ENCODE measurements at places on chromosomes 4 and X. TPM values are rescaled to one million over a fixed set of nuclear protein-coding genes. Genes with fewer than 3 reads are reported as not detected.

- no peak for DNase-seq
Observed at GRCh38 chrX:129769467-129770154, 10.1 kb upstream of the SASH3 start.

GRCh38 chrX:49932791-49933190 lies 10.4 kb downstream of the CLCN5 start:
- DNase-seq, result no peak

GRCh38 chrX:56736219-56736618 lies 7.2 kb downstream of the NBDY start:
- DNase-seq, result no peak

DNA sequence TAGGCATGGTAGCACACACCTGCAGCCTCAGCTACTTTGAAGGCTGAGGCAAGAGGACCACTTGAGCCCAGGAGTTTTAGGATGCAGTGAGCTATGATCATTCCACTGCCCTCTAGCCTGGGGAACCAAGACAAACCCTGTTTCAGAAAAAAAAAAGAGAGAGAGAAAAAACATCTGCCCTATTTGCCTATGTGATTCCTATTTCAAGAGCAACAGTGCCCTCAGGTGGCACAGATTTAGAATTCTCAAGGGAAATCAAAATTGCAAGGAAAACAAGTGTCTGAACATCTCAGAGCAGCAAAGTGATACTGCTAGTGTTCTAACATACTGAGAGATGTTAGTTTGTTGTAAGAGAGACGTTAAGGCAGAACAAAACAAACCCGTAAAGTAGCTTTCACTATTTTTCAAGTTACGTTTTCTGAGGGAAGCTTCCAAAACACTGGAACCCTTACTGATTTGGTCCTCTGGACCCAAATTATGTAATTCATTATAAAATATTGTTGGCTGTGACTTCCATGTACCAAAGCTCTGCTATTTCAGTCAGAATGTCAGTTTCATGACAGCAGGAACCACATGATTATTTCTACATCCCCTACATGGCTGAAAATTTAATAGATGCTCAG lies 7.9 kb downstream of the BDH2 start:
- no peak for DNase-seq

DNA sequence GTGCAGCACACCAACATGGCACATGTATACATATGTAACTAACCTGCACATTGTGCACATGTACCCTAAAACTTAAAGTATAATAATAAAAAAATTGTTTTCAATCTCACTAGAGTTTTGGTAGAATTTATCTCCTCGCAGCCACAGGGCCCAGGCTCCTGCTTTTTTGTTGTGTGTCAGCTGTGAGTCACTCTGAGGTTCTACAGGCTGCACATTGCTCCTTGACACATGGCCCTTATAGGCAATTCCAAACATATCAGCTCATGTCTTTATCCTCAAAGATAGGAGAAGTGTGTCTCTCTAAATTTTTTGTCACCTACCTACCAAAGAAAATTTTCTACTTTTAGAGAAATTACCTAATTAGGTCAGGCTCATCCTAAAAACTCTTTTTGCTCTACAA lies 252.1 kb upstream of the ADGRL3 start:
- no peak for DNase-seq

- DNase-seq, result no peak
Observed at GRCh38 chr4:5842456-5842855, 50.4 kb downstream of the CRMP1 start.

- no peak for DNase-seq
Observed at GRCh38 chr4:168398589-168398988, 80.0 kb upstream of the DDX60 start.

DNA sequence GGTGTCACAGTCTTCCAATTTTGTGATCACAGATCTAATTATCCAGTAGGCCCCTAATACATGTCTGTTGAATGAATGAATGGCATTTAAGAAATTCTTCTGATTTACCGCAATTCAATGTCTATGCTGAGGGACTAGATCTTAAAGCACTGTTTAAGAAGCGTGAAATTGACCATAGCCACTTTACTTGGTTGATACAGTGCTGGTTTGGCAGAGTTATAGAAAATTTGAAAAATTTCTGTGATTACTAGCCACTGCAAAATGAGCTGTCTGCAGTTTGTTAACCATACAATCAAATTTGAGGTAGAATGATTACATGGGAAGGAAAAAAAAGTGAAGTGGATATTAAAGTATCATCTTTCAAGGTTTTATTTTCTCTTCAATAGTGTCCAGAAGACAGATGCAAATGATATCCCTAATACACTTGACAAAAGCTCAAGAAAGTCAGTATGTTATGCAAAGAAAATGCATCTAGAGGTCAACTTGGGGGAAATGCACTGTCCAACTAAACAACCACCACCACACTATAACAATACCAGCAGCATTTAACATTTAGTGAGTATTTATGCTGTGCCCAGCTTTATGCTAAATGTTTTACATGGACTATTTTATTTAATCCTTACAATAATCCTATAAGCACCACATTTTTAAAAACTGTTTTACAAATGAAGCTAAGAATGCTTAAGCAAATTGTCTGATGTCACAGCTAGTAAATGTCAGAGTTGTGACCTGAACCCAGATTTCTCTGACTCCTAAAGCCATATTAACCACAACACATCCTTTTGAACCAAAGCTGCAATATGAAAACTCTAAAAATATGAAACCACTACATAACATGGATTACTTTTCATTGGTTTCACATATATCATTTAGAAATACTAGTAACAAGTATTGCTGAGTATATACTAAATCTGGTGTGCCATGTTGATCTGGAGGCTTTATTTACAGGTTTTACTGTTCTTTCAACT lies 217.9 kb upstream of the MAB21L2 start:
- DNase-seq, result no peak

- DNase-seq, result no peak
Observed at GRCh38 chr4:72954811-72955210, 114.7 kb downstream of the COX18 start.

GRCh38 chrX:113804291-113804690 lies 779.6 kb upstream of the HTR2C start:
- DNase-seq, result no peak

GRCh38 chrX:153494541-153495361 lies at the start of gene BGN:
Gene BGN, plus strand, starts transcription at chrX:153494980. Its CDS starts 9,652 bp downstream, at chrX:153504632.
- DNase-seq, result peak; percentile 56

The GASK1B gene
- 0.07 TPM for total RNA-seq

The HERC5 gene
- 0.27 TPM for total RNA-seq

The CASK gene
- 173 TPM for total RNA-seq

The TXK gene
- not detected for total RNA-seq

The SULT1E1 gene
- not detected for total RNA-seq

Measured in glutamatergic neuron (in vitro differentiated cells).